ENCODE measurements at places on chromosomes 13 and 19.
A peak's percentile ranks its signal among the peaks of the same experiment; 100 is the strongest.

DNA sequence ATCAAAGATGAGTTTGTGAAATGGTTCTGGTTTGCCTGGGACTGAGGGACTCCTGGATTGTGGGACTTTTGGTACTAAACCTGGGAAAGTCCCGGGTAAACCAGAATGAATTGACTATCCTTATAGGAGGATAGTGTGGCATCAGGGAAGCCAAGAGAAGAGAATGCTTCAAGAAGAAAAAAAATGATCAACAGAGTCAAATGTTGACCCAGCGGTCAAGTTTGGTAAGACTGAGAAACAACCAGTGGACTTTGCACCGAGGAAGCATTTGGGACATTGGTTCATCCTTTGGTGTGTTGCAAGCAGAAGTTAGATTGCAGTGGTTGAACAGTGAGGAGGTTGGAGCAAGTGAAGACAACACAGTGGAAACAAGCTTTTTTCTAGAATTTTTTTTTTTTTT, 33.5 kb downstream of the CLEC17A start:
- no peak for DNase-seq

DNA sequence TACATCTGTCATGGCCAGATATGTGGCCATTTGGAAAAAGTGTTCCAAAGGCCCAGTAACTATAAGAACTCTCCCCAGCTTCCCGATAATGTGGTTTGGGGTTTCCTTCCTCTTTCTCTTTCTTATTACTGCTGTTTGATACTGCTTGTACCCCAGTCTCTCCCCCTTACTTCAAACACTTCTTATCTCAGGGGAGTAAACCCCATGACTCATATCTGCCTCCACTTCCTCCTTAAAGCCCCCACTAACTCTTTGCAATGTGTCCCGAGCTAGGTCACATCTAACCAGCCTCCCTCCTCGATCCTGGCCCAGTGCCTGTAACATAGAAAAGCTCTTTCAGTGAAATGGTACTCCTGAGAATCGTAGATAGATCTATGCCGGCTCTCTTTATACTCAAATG, 82.4 kb upstream of the STARD13 start:
- DNase-seq: no peak

GRCh38 chr19:19361075-19361594, 40.5 kb downstream of the MAU2 start:
- DNase-seq: peak; percentile 65

GRCh38 chr13:40477623-40478608, 188.5 kb downstream of the FOXO1 start:
- peak; percentile 27 for DNase-seq

DNA sequence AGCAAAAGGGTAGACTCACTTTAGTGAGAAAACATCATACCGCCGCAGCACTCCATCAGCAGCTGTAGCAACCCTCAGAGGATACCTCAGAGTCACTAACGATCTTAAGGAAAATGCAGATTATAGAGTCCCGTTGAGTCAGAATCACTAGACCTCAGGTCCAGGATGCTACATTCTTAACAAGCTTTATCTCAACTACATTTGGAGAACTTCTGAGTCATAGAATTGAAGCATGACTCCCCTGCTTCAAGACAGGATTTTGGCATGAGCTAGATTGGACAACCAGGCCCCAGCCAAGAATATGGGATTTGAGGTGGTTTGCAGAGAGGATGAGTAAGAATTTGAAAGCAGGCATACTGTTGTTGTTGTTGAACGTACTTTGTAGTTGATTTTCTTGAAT, 118.9 kb upstream of the UBL3 start:
- DNase-seq: no peak

GRCh38 chr13:49213539-49213938, 6.6 kb upstream of the MLNR start:
- no peak for DNase-seq

DNA sequence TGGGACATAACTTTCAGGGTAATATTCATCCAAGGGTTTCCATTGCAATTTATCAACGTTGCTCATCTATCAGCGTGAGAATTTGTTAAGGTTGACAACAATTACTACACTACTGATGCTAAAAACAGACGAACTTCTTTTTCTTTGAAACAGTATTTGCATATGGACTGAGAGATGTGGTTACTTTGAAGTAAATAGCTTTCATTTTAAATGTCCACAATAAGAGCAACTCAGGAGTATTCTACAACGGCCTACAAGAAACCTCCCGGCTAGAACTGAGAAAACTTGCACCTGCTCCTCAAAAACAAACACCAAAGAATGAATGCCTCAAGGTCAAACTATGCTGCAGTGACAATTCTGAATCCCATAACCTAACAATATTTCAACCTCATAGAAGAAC, 238.4 kb downstream of the IRS2 start:
- no peak for DNase-seq

DNA sequence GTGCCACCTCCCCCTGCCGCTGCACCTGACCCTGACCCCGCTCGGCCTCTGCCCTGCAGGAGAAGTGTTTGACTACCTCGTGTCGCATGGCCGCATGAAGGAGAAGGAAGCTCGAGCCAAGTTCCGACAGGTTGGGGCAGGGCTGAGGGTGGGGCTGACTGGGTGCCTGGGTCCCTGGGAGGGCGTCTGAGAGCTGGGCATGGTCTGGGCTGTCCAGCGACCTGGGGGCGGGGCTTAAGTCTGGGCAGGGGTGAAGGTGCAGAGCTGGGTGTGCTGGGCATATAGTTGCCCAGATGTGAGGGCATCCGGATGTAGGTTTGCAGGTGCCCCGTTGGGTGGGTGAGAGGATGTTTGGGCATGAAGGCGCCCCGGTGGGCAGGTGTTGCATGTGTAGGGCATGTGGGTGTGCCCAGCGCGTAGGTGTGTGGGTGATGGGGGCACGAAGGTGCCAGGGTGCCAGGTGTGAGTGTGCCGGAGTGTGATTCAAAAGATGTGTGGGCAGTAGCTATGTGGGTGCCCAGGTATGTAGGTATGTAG, 13.8 kb downstream of the MARK4 start:
- DNase-seq: no peak

DNA sequence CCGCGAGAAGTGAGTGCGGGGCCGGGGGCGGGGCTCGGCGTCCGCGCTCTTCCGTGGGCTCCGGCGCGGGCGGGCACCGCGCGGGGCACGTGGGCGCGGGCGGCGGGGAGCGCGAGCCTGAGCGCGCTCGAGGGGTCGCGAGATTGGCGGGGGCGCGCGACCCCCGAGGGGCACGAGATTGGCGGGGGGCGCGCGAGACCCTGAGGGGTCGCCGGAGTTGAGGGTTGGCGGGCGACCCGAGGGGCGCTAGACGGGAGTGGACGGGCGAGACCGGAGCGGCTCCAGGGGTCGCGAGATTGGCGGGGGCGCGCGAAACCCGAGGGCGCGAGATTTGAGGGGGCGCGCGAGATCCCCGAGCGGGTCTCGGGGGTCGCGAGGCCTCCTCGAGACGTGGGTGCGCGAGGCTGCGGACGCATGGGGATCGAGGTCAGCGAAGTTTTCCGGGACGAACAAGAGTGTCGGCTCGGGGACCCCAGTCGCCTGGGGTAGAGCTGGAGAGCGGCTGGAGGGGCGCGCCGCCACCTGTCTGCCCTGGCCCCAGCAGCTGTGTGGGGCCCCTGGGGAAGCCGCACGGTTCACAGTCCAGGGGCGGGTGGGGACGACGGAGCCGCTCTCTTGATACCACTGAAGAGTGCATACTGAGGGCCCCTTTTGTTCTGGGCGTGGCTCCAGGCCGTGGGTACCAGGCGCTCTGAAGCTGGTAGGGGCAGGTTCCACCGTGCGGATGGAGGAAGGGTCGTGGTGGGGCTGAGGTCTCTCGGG, 682 bp downstream of the SSBP4 start:
- no peak for DNase-seq

DNA sequence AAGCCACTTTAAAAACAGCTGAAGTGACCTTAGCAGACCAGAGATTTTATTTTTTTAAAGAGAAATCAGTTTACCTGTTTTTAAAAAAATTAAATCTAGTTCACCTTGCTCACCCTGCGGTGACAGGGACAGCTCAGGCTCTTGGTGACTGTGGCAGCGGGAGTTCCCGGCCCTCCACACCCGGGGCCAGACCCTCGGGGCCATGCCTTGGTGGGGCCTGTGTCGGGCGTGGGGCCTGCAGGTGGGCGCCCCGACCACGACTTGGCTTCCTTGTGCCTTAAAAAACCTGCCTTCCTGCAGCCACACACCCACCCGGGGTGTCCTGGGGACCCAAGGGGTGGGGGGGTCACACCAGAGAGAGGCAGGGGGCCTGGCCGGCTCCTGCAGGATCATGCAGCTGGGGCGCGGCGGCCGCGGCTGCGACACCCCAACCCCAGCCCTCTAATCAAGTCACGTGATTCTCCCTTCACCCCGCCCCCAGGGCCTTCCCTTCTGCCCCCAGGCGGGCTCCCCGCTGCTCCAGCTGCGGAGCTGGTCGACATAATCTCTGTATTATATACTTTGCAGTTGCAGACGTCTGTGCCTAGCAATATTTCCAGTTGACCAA, 10.8 kb downstream of the PLPPR3 start:
- DNase-seq: no peak

DNA sequence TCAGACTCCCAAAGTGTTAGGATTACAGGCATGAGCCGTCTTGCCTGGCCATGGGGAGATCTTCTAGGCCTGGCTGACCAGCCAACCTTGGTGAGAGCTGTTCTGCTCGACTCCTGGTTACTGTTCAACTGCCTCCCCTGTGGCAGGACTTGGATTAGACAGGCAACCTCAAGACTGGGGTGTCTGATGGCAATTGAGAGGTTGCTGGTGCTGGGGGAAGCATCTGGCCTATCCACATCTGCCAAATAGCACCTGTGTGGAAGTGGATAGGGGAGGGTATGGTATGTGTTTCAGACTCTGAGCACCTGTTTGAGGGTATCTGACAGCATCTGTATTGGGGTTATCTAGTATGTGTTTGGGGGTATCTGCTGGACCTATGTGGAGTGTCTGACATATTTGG, 44.7 kb downstream of the ARHGEF18 start:
- no peak for DNase-seq

DNA sequence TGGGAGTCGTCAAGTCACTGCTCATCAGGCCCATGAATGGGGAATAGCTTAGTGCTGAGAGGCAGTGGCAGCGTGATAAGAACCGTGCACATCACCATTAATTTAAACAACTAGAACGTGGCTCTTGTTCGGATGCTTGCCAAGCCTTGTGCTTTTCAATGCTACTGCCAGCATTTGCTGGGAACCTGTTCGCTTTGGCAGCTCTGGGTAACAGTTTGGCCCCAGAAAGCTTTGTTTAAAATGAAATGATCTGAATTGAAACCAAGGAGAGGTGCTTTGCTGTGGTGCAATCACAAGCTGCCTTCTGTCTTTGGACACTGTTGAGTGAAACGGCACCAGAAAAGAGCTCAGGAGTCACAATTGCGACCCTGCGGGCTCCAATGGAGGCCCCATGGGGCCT, 53.5 kb upstream of the OLFM4 start:
- DNase-seq: no peak

DNA sequence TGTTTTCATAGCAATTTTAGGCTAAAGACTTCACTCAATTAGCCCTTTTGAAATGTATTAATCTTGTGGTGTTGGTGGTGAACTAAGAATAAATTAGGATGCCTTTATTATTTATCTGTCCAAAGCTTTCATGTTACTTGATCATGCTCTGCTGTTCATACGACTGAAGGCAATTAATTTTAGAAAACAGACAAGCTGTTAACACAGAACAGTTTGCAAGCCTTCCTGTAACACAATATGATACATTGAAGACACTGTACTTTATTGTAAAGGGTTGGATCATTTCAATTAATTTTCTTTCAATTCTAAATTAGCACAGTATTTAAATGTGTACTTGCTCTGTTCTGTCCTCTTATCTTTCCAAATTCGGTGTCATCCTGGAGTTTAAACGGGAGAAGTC, 794.3 kb upstream of the MIR17HG start:
- no peak for DNase-seq

GRCh38 chr19:7251494-7251893, 42.7 kb downstream of the INSR start:
- no peak for DNase-seq

Data from midbrain (tissue), 1 donor.